ENCODE measurements at places on chromosomes 7 and 10. TPM values are rescaled to one million over a fixed set of nuclear protein-coding genes. Genes with fewer than 3 reads are reported as not detected.

DNA sequence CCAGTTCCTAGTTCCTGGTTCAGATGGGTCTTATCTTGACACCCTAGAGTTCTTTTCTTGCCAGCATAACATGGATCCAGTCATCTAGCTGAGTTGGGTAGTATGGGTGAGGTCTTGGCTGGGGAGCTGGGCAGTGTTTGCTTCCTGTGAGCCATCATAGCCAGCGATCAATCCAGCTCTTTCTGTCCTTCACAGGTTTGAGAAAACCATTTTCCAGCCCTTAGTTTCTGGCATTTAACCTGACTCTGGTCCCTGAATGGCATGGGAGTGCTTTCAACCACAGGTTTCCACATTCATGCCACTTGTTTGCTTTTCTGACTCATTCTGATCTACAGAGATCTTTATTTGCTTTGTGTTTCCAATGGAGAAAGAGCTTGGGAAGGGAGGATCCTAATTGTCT, 8.6 kb downstream of the SLC13A1 start:
- H3K4me1 ChIP-seq = no peaks in the 10 kb centered on the region
- no peak overlapping the region for H3K27ac ChIP-seq
- H3K27me3 ChIP-seq = no peaks in the 10 kb centered on the region
- no peak overlapping the region for H3K4me3 ChIP-seq
- DNase-seq = no peak

GRCh38 chr10:127216786-127217185, 20.4 kb upstream of the INSYN2A start:
- H3K27me3 ChIP-seq = no peaks in the 10 kb centered on the region
- peaks cover under 1% of the 10 kb centered on the region for H3K36me3 ChIP-seq
- no peak for DNase-seq
- no peaks in the 10 kb centered on the region for H3K4me1 ChIP-seq

DNA sequence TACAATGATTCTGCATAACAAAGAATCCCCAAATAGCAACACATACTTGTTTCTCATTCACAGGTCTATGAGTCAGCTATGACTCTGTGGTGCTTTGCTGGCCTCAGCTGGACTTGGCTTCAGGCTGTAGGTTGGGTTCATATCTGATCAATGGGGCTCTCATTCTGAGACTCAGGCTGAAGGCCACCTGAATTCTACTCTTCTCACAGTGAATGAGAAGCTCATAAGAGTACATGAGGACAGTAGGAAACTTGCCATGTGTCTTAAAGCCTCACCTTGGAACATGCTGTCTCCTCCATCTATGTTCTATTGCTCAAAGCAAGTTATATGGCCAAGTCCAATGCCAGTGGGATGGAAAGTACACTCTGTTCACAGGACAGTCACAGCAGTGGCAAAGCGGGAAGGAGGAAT, 292.9 kb downstream of the BMPER start:
- H3K4me3 ChIP-seq = no peak overlapping the region
- H3K4me1 ChIP-seq = no peaks in the 10 kb centered on the region
- no peak for DNase-seq
- H3K27ac ChIP-seq = no peak overlapping the region
- no peaks in the 10 kb centered on the region for H3K36me3 ChIP-seq

DNA sequence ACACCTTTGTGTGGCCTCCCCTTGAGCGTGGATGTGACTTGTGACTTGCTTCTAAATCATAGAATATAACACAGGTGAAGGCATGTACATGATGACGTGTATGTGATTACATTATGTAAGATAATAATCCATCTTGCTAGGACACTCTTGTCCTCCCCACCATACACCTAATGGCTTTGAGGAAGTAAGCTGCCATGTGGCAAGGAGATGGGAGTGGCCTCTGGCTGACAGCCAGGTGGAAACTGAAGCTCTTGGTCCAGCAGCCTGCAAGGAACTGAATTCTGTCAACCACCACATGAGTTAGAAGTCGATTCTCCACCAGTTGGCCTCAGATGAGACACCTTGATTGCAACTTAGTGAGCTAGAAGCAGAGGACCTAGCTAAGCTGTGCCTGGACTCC, 67.4 kb upstream of the ELN start:
- peaks cover 3% of the 10 kb centered on the region for H3K36me3 ChIP-seq
- H3K27ac ChIP-seq = no peak overlapping the region
- peaks cover 10% of the 10 kb centered on the region for H3K27me3 ChIP-seq
- DNase-seq = no peak
- no peak overlapping the region for H3K4me3 ChIP-seq
- H3K4me1 ChIP-seq = no peaks in the 10 kb centered on the region

DNA sequence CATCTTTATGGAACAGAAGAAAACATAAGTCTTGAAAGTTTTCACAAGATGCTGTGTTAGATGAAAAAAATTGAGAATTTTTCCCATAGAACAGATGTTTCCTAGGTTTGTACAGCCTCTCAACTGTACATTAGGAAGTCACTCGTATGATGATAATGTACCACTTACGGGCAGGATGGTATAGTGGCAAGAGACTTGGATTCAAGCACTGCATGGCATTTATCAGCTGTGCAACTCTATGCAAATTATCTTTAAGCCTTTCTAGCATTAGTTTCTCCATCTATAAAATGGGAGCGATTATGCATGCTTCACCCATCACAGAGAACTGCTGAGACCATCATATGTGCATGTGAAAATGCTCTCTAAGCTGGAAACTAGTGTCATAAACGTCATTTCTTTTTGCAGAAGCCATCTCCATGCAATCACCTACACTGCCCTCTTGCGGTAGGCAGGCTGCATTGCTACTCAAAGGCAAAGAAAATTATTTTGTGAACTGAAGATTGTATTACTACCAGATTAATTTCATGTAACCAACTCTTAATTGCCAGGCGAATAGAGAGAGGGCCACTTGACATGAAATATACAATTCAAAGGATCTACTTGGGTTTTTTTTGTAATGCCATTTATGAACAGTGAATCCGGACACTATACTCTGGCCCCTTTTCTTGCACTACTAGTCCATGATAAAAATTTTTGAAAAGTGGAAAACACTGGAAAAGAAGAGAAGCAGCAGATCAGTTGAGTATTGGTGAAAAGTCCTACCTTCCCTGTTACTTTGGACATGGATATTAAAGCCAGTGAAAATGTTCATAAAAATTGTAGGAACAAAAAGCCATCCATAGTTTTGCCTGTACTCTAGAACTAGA, 102.3 kb downstream of the JAZF1 start:
- no peak overlapping the region for H3K4me3 ChIP-seq
- no peak for DNase-seq
- H3K36me3 ChIP-seq = no peaks in the 10 kb centered on the region
- peaks cover 23% of the 10 kb centered on the region for H3K4me1 ChIP-seq
- H3K27me3 ChIP-seq = no peaks in the 10 kb centered on the region

DNA sequence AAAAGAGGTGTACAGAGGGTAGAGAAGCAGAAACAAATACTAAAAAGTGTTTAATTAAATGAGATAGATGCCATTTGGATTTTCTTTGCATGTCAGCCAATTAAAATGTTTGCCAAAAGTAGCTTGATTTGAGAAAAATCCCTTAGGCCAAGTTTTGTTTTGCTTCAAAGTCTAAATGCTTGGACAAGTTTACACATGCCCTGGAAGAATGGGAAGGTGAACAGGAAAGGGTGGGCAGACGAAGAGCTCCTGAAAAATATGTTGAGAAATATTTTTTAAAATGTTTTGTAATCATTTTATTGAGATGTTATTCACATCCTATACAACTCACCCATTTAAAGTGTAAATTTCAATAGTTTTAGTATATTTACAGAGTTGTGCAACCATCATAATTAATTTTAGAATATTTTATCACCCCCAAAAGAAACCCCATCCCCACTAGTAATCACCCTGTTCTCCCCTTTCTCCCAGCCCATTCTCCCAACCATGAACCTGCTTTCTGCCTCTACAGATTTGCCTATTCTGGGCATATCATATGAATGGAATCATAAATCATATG, 98.5 kb upstream of the ANK3 start:
- no peak overlapping the region for H3K27ac ChIP-seq
- H3K27me3 ChIP-seq = no peaks in the 10 kb centered on the region
- no peak overlapping the region for H3K4me3 ChIP-seq
- peaks cover 1% of the 10 kb centered on the region for H3K36me3 ChIP-seq

GRCh38 chr10:7188456-7189050, 222.3 kb downstream of the SFMBT2 start:
- no peaks in the 10 kb centered on the region for H3K27me3 ChIP-seq
- no peak overlapping the region for H3K4me3 ChIP-seq
- H3K4me1 ChIP-seq = peaks cover 25% of the 10 kb centered on the region

DNA sequence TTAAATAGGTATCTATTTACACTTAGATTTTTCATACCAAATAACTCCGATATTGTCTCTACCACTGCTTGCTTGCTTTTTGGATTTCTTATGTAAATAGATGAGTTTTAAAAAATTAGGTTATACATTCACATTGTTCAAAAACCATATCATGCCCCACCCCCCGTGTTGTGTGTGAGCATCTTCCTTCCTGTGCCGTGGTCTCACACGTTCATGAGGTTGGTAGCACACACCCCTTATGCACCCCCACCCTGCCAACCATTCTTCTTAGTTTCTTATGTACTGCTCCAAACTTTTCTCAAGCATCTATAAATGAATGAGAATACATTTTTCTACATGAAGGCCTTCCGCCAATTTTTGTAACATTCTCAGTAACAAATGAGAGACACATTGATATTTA, 115.6 kb downstream of the FANK1 start:
- no peak overlapping the region for H3K4me3 ChIP-seq
- peaks cover 13% of the 10 kb centered on the region for H3K27me3 ChIP-seq
- H3K4me1 ChIP-seq = peaks cover 3% of the 10 kb centered on the region
- no peak for DNase-seq
- peak overlapping the region; percentile 32 for H3K27ac ChIP-seq

DNA sequence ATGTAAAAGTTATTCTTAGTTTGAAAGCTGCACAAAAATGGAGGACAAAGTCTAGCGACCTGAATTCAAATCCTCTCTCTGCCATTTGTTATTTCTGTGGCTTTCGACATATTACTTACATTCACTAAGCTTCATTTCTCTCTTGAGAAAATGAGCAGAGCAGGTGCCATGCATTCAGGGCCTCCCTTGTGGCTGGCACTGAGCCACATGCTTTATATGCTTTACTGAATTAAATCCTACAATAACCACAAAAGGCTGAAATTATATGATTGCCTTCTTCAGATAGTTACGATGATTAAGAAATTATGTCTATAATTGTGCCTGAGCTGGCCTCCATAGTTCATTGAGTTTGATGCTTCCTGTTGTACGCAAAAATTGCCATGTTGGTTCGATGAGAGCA, 98.7 kb downstream of the NPSR1 start:
- no peaks in the 10 kb centered on the region for H3K36me3 ChIP-seq
- H3K4me1 ChIP-seq = no peaks in the 10 kb centered on the region
- no peak overlapping the region for H3K4me3 ChIP-seq
- DNase-seq = no peak
- no peak overlapping the region for H3K27ac ChIP-seq
- peaks cover 31% of the 10 kb centered on the region for H3K27me3 ChIP-seq

DNA sequence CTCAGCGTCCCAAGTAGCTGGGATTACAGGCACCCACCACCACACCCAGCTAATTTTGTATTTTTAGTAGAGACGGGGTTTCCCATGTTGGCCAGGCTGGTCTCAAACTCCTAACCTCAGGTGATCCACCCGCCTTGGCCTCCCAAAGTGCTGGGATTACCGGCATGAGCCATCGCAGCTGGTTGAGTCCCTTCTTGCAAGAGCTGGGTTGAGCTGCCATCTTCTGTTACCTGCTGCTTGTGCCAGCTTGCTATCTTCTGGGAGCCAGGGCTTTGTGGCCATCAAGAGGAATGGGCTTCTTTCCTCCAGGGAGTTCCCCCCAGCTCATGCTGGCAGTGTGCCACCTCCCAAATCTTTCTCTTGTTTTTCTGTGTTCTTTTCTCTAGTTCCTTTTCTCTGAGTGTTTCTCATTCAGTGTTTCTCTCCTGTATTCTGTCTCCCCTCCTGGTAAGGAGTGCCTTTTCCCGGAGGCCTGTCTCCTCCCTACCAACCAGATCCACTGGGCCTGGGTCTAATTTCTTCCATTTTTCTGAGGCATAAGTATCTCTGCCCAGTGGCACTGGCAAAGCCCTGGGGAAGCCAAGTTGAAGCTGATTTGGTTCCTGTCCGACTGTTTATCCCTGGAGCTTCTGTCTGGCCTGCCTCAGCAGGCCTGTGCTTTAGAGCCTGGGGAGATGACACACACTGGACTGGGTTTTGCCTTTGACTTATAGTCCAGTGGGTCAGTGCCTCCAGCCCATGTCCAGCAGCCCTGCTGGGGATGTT, 3.7 kb downstream of the DBNL start:
- H3K4me1 ChIP-seq = peaks cover 55% of the 10 kb centered on the region
- peaks cover 4% of the 10 kb centered on the region for H3K36me3 ChIP-seq
- H3K27ac ChIP-seq = peak overlapping the region; percentile 99
- peak overlapping the region; percentile 71 for H3K4me3 ChIP-seq

DNA sequence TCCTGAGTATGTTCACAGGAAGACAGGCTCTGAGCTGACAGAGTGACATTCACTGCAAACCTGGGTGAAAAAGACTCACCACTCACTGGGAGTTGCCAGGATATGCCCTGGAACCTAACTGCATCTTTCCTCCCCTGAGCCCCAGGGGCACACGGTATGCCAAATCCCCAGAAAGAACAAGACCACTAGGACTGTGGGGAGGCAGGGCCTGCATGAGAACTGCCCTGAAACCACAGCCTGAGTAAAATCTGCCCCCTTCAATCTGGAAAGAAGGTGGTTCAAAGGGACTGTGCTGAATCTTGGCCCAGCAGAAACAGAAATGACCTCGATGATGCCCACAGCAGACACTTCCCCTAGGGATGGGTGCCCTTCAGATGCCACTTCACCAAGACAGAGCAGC, 6.5 kb downstream of the FAM53B start:
- peak overlapping the region; percentile 72 for H3K4me3 ChIP-seq
- no peaks in the 10 kb centered on the region for H3K27me3 ChIP-seq
- H3K27ac ChIP-seq = peak overlapping the region; percentile 100
- peaks cover 88% of the 10 kb centered on the region for H3K4me1 ChIP-seq
- peaks cover 4% of the 10 kb centered on the region for H3K36me3 ChIP-seq

Gene OR2A7
- 1.2 TPM for total RNA-seq

Gene CAV2
- 3.1 TPM for total RNA-seq

Gene PANK1
- 1.6 TPM for total RNA-seq

Gene MSMB
- total RNA-seq = not detected

Gene EVX1
- total RNA-seq = not detected

Measured in T-helper 17 cell (primary cell).